ENCODE measurements at places on chromosomes 3 and 15.

GRCh38 chr3:193241716-193242115 is 694 bp downstream of the PLAAT1 start:
- no peak for DNase-seq

GRCh38 chr3:150248888-150249681 is 159.0 kb upstream of the TSC22D2 start:
- DNase-seq, result no peak

DNA sequence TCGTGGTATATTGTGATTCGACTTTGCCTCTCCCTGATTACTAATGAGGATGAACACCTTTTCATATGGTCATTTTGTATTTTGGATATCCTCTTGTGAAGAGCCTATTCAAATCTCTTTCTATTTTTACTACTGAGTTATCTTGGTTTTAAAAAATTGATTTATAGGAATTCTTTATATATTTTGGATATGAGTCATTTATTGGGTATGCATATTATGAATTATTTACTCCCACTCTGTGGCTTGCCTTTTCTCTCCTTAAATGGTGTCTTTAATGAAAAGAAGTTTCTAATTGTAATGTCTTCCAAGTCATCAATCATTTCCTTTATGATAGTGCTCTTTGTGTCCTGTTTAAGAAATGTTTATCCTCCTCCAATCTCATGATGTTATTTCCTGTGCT is 191.5 kb upstream of the DPH6 start:
- DNase-seq, result no peak

DNA sequence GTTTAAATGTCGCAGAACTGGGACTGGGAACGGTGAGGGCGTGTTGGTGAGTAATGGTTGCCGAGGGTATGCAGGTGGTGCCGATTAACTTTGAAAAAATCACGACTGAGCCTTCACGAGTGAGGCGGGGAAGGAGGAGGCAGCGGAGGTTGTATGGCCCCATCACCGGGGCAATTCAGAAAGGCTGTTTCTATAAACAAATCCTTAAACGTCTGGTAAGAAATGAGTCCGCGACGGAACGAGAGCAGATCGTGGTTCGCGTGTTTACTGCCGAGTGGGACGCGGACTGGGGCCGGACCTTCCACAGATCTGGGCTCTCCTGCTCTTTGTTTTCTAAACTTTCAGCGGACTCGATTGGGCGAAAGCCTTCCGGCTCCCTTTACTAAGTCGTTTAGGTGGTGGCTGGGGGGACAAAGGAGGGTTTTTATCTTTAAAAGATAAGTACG is 2.7 kb downstream of the IGF1R start:
- DNase-seq, result no peak

- DNase-seq, result no peak
Measured at GRCh38 chr3:194082743-194083636, 53.0 kb upstream of the HES1 start.

DNA sequence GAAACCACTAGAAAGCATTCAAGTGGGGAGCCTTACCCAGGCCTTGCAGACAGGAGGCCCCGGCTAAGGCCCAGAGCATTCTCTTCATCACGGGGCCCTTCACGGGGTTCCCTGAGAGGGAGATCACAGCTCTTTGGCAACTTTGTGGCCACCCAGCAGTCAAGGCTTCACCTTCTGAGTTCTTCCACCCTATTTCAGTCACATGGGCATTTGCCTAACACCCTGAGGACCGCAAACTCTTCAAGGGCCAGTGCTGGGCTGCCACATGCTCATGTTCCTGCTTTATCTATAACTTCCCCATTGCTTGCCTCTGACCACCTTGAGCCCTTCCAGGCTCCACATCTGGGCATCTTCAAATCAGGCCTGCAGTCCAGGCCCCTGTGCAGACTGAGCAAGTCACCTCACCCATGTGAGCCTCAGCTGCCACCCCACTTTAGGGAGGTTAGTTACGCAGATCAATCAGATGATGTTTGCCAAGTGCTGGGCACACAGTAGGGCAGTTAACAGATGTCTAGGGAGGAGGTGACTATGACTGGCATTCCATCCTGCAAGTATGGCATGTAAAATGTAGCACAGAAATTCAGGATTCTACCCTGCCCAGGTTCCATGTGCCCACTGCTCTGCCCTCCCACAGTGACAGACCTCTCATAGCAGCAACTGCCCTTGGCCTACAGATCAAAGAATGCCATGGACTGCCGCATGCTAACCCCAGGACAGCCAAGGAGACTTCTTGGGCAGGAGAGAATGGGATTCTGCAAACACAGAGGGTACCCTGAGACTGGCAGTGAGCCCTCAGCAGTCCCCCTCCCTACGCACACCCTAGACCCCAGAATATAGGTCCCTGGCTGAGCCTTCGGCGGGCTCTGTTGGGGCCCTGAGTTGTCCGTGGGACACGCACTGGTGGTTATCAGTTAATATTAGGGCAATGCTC is 37.6 kb upstream of the ZNF710 start:
- DNase-seq, result no peak

DNA sequence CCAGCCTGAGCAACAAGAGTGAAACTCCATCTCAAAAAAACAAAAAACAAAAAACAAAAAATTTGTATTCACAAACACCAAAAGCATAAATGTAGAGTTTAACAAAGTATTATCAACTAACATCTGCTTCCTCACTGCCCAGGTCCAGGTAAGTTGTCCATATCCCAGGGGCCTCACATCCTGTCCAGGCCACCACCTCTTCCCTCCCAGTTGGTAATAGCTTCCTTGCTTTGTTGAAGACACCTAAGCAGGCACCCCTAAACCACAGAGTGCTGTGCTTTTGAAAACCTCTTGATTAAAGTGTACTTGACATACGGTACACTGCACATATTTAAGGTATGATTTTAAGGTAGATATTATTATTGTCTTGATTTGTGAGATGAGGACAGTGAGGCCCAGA is 299.8 kb downstream of the SHQ1 start:
- DNase-seq, result no peak

GRCh38 chr15:32715276-32715675 is 2.5 kb upstream of the GREM1 start:
- DNase-seq, result no peak

GRCh38 chr3:5045961-5046360 is 66.7 kb downstream of the BHLHE40 start:
- no peak for DNase-seq

GRCh38 chr3:12924437-12924836 is 83.1 kb upstream of the RPL32 start:
- no peak for DNase-seq

GRCh38 chr3:10449436-10449835 is 56.0 kb downstream of the ATP2B2 start:
- DNase-seq, result no peak

DNA sequence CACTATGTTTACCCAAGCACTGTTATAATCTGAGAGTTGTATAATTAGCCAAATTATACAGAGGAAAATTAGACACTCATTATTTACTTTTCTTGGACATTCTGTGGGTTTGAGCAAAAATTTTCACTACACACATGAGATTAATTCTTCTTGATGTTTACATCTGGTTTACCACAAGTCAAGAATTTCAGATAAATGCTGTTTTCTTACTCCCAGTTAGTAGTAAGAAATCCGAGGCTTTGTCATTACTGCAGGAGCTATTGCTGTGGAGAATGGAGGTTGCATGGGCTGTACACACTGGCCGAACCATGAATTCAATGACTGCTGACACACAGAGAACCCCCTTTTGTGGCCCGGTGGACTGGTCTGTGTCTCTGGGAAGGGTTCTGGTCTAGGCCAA is 207.7 kb upstream of the CFAP20DC start:
- no peak for DNase-seq

- no peak for DNase-seq
Measured at GRCh38 chr3:171753665-171754408, 56.4 kb downstream of the PLD1 start.

GRCh38 chr3:187947927-187948682 is 202.8 kb upstream of the BCL6 start:
- no peak for DNase-seq

GRCh38 chr15:74200412-74200815 is 2.2 kb downstream of the STRA6 start:
- no peak for DNase-seq

DNA sequence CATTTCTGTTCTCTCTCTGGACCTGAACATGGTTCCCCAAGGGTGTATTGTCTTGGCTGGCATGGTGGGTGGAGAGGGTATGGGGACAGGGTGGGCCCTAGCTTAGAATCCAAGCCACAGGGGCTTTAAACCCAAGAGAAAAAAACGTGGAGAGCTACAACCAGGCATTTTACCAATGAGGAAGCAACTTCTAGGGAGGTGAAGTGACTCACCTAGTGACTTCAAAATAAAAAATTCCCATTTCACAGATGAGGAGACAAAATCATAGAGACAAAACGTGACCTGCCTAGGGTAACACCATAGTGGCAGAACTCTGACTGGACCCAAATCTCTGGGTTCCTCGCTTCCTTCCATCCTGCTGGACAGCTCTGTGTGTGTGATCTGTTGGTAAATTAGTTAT is 216.8 kb downstream of the RPLP1 start:
- no peak for DNase-seq

DNA sequence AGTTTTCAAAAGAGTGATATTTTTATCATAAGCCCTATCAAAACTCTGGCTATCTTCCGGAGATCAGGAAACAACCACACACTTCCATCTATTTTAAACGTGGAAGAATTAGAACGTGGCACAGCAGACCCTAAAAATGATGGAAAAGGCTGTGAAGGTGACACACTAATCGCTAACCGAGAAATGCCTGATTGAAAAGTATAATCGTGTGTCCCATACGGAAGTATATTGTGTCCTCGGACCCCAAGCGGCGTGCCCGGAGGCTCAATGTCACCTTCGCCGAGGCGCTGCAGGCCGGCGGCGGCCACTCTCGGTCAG is 642 bp downstream of the COX5A start:
- DNase-seq, result no peak

GRCh38 chr3:68049776-68050175 is 395.4 kb upstream of the SUCLG2 start:
- DNase-seq, result no peak

GRCh38 chr15:59998950-59999611 is 5.0 kb upstream of the FOXB1 start:
- DNase-seq, result no peak

- no peak for DNase-seq
Measured at GRCh38 chr15:42121021-42121420, 26.7 kb upstream of the PLA2G4D start.

GRCh38 chr3:128282380-128283196 is 129.3 kb downstream of the EEFSEC start:
- DNase-seq, result no peak

DNA sequence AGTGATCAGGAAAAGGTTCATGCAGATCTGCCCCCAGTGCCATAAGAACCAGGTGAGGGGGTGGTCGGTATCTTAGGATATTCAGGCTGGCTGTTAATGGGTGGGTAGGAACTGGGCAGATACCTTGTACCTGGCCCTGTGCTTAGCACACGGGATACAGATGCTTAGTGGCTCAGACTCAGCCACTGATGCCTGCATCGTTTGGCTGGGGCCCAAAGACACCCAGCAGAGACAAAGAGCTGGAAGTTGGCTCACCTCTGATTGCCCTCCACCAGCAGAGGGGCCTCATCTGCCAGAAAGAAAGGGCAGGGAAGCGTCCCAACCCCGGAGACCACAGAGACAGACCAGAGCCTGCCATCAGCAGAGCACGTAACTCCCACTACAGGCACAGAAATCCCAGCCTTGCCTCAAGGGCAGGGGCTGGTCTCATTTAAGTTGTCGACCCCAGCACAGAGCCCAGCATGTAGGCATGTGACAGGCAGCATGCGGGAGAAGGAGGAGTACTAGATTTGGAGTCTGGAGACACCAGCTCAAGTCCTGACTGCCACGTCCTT is 64.1 kb upstream of the SLC6A1 start:
- no peak for DNase-seq

GRCh38 chr3:184423561-184423960 is 43.7 kb downstream of the CHRD start:
- DNase-seq, result no peak

- DNase-seq, result no peak
Measured at GRCh38 chr3:13141991-13142412, 68.8 kb upstream of the IQSEC1 start.

DNA sequence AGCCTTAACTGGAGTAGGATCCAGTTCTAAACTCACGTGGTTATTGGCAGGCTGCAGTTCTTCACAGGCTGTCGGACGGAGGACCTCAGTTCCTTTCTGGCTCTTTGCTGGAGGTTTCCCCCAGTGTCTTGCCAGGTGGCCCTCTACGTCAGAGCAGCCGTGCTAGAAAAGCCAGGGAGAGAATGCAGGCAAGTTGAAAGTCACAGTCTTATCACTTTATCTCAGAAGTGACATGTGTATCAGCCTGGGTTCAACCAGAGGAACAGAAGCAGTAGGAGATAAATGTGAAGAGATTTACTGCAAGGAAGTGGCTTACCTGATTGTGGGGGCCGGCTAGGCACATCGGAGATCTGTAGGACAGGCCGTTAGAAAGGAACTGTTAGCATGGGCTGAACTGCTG is 125.3 kb upstream of the BNIP2 start:
- DNase-seq, result no peak

DNA sequence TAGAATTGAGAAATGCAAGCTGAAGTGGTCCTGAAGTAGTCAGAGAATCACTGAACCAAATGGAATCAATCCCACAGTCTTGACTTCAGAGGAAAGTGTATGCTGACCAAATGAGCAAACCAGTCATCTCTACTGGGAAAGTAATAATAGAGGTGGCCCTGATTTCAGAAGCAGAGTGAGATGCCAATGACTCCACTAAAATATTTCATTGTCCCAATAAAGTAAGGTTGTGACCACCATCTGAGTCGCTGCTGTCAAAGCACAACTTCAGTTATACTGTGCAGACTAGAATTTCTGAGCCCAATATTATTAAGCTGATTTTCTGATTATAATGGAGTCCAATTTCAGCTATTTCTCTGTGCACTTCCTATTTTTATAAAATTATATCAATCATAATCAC is 334.4 kb upstream of the THBS1 start:
- no peak for DNase-seq

DNA sequence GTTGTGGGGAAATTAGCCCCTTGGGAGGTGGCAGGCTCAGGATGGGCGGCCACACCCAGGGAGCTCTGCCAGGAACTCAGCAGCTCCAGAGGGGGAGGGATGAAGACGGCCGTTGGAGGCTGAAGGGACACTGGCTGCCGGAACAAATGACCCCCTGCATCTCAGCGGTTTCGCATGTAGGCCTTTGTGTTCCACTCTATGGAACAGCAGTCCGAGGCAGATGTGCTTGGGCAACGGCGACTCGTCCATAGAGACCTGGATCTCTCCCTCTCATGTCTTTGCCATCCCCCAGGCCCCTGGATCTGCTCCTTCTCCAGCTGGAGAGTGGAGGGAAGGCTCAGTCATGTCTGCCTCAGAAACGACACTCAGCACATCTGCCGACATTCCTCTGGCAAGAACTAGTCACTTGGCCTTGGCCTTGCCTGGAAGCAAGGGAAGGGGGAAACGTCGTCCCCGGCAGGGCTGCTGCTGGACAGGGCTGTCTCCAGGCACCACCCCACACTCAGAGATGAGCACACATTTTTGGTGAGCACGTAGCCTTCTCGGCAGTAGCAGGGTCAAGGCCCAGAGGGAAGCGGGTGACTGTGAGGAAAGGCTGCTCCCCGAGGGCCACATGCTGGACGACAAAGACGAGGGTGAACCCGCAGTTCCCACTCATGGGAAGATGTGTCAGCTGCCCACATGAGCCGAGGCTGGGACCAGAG is 83.8 kb downstream of the ASB7 start:
- no peak for DNase-seq

GRCh38 chr3:184873141-184873540 is 61.2 kb downstream of the VPS8 start:
- DNase-seq, result no peak

- no peak for DNase-seq
Measured at GRCh38 chr3:36635731-36636130, 128.6 kb downstream of the DCLK3 start.

- no peak for DNase-seq
Measured at GRCh38 chr3:172314591-172315160, 133.6 kb downstream of the GHSR start.

- DNase-seq, result no peak
Measured at GRCh38 chr3:50166620-50167019, 11.5 kb downstream of the SEMA3F start.
